ENCODE measurements at places on chromosomes 7 and 10. TPM values are rescaled to one million over a fixed set of nuclear protein-coding genes. Genes with fewer than 3 reads are reported as not detected.

The CTAGE8 gene
- total RNA-seq: 0.60 TPM

The SRGN gene
- total RNA-seq: 313 TPM

The C7orf33 gene
- total RNA-seq: not detected

The HMX3 gene
- not detected for total RNA-seq

The FKBP14 gene
- 7.0 TPM for total RNA-seq

DNA sequence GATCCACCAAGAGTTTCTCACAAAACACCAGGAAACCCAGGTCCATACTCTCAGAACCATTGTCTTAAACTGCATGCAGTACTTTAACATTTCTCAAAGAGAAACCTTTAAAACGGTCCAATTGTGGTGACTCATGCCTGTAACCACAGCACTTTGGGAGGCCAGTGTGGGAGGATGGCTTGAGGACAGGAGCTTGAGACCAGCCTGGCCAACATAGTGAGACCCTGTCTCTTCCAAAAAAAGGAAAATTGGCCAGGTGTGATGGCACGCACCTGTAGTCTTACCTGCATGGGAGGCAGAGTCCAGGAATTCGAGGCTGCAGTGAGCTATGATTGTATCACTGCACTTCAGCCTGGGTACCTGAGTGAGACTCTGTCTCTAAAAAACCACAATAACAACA is 97.5 kb upstream of the OIT3 start:
- DNase-seq: no peak

GRCh38 chr7:18659746-18660145 is 164.2 kb downstream of the HDAC9 start:
- DNase-seq: no peak

- no peak for DNase-seq
Measured at GRCh38 chr7:42834676-42835075, 77.2 kb downstream of the C7orf25 start.

DNA sequence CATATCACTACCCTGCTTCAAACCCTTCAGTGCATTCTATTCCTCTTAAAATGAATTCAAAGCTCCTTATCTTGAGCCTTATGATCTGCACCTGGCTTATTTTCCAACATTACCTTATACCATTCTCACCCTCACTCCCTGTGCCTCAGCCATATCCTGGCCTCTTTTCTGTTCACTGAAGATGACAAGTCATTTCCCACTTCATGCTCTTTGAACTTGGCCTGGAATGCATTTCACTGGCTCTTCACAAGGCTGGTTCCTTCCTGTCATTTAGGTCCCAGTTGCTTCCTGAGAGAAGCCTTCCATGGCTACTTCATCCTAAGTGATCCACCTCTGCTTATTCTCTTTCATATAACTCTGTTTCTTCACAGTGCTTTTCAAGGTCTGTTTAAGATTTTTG is 3.2 kb upstream of the LIPF start:
- no peak for DNase-seq

- DNase-seq: no peak
Measured at GRCh38 chr10:8705415-8705814, 650.9 kb downstream of the GATA3 start.

- no peak for DNase-seq
Measured at GRCh38 chr10:35368485-35369048, 32.3 kb downstream of the CCNY start.

DNA sequence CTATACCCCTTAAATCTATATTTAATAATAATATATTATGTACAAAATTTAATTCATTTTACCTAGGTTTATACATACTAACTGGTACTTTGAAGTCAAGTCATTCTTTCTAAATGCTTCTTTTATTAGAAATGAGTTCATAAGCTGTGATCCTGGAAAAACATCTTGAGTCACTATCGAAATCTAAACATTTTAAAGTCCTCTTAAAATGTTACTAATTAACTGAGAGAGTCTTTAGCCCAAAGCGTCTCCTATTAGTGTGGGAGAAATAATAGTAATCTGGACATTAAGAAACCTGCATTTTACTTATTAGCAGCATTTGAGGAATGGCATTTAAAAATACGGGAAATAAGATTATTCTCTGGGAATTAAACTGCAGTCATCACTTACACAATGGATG is 142.7 kb downstream of the CTNNA3 start:
- no peak for DNase-seq

GRCh38 chr10:124025152-124025551 is 68.2 kb downstream of the CHST15 start:
- no peak for DNase-seq

GRCh38 chr10:132906106-132906505 is 36.3 kb downstream of the CFAP46 start:
- DNase-seq: no peak

GRCh38 chr10:29056729-29057128 is 232.1 kb upstream of the LYZL1 start:
- no peak for DNase-seq

DNA sequence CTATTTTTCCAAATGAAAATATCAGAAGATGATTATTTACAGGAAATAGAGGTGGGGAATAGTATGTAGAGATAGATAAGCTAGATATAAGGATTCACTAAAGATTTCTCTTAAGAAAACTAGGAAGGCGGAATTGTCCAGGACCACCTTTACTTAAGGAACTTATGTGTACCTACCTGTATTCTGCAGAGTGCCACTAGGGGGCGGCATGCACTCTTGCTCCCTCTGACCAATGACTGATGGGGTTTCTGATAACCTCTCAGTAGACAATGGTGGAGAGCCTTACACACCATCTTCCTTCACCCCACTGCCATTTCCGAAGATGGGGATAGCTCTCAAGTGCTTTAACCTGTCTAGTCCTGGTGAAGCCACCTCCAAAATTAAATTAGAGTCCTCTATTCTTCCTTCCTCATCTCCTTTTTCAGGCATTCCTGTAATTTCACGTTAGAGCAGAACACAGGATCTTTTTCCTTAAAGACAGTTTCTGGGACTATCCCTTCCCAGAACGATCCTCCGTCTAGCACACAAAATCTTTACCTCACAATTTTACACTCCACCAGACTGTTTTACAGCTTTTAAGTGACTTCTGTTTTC is 453.1 kb downstream of the SORCS1 start:
- DNase-seq: peak; percentile 32

DNA sequence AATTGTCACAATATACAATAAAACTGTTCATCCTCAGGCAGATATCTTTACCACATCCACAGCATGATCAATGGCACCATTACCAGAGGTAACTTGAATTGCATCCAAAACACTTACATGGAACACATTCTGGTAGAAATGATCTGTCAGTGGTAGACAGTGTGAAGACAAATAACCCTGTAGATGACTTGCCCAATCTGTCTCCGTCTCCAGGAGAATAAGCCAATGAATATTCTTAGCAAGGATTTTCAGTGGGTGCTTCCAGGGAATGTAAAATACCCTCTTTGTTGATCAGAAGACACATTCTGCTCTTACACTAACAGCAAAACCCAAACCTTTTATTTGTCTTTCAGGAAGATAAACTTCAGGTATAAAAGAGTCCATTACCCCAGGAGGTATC is 43.8 kb downstream of the VWC2 start:
- DNase-seq: no peak

GRCh38 chr10:68550747-68551411 is 9.3 kb upstream of the TET1 start:
- DNase-seq: no peak

GRCh38 chr7:107856806-107857540 is 34.0 kb upstream of the DLD start:
- DNase-seq: no peak

GRCh38 chr10:3406556-3406955 is 234.0 kb upstream of the PITRM1 start:
- DNase-seq: no peak

Data from tibial nerve (tissue), 4 donors.